ENCODE measurements at places on chromosomes 1 and 21.

GRCh38 chr1:193856261-193856660 is 669.8 kb upstream of the B3GALT2 start:
- no peak for DNase-seq

- DNase-seq = no peak
These were observed 19.8 kb downstream of the ESPN start for GRCh38 chr1:6444377-6444776.

- no peak for DNase-seq
These were observed 32.6 kb upstream of the A3GALT2 start for GRCh38 chr1:33353531-33353930.

- DNase-seq = no peak
These were observed 58.1 kb upstream of the GCLM start for GRCh38 chr1:93967306-93967705.

- no peak for DNase-seq
These were observed 20.9 kb downstream of the STYXL2 start for GRCh38 chr1:167114725-167115124.

Data from GM18507 (cell line).